ENCODE measurements at places on chromosomes 3 and 15.

GRCh38 chr3:43288366-43288765, 2.0 kb downstream of the SNRK start:
- peak; percentile 49 for DNase-seq

DNA sequence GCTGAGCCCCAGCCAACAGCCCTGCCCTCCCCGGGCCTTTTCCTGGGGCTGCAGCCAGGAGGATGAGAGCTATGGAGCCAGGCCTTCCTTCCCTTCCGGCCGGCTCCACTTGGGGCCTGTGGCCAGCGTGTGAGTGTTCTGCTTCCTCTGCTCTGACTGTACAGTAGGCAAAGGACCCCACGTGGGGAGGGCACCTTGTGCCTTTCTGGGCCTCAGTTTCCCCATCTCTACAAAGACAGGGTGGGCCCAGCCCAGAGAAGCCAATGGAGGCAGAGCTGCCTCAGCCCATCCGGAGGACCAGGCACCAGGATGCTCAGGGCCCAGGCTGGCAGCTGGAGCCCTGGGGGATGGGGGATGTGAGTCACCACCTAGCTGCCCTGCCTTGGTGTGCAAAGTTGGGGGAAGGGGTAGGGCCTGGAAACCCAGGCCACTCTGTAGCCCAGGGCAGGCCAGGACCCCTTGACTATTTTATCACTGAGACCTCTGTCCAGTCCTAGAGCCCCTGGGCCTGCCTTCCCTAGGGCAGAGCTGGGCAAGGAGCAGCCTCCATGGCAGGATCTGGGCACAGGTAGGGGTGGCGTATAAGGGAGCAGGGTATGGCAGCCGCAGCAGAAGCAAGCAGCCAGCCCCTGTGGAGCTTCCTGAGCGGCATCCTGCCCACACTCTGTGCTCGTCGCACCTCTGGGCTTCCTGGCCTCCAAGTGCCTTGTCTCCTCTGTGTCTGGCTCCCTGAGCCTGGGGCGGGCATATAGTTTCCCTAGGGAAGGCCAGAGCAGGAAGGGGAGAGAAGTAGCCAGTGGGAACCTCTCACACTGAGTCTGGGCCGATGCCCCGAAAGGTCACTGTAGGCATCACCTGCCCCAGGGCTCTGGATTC, 1.8 kb downstream of the PSTPIP1 start:
- DNase-seq: peak; percentile 50

GRCh38 chr3:13073326-13074005, at the start of gene IQSEC1:
IQSEC1 (minus strand) TSS chr3:13073429; CDS start chr3:13073014, 415 bp downstream.
- DNase-seq: peak; percentile 81

GRCh38 chr3:138440121-138440521, 5.7 kb downstream of the ESYT3 start:
- no peak for DNase-seq

- DNase-seq: no peak
These were observed 137.7 kb downstream of the TPRG1 start for GRCh38 chr3:189309400-189309975.

- no peak for DNase-seq
These were observed 94.4 kb downstream of the AKAP13 start for GRCh38 chr15:85474700-85475316.

GRCh38 chr15:60390871-60391501, 6.8 kb downstream of the ANXA2 start:
- no peak for DNase-seq

DNA sequence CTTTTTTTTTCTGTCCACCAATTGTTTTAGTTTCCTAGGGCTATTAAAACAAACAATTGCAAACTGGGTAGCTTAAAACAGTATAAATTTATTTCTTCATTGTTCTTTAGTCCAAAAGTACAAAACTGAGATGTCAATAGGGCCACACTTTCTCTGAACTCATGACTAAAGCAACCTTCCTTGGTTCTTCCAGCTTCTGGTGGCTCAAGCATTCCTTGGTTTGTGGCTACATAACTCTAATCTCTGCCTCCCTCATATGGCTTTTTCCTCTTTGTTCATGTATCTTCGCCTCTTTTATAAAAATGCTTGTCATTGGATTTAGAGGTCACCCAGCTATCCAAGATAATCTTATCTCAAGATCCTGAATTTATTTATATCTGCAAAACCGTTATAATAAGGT, 914.5 kb upstream of the EPHA6 start:
- no peak for DNase-seq

GRCh38 chr3:2154621-2155020, 56.0 kb downstream of the CNTN4 start:
- no peak for DNase-seq

- no peak for DNase-seq
These were observed 34.7 kb upstream of the GCSAM start for GRCh38 chr3:112167758-112168157.

DNA sequence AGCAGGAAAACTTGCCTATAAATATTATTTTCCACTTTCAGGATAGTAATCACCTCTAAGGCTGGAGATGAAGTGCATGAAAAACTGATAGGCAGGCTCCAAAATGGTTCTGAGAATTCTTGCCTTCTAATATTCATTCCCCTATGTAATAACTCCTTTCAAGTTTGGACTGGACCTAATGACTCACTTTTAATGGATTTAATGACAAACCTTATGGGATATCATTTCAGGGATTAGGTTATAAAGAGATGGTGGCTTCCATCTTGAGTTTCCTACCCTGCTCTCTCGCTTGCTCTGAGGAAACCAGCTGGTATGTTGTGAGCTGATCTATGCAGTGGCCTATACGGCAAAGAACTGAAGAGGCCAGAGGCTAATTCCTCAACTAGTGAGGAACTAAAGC, 192.0 kb downstream of the BCHE start:
- no peak for DNase-seq

DNA sequence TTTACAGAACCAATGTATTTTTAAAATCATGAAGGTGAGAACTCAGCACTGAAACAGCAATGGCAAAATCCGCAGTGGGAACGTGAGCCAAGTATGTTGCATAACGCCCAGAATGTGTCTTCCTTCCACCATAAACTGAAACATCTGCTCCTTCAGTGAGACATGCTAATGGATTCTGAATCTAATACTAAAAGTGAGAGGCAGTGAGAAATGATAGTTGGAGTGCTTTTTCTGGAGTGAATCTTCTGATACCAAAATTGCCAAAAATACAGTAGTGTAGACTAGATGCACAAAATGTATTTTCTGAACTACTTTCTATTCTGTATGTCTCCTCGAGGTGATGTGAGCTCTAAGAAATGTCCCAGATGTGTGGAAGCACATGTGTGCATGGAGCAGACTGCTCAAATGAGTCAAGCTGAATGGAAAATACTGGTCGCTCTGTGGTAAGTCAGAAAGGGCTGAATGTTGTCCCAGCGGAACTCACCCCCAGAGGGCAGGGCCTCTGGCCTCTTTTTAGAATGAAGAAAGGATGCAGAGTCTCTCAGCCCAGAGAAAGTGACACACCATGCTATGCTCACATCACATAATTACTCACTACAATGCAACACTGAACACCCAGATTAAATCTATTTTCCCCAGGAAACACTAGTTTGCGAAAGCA, 73.0 kb downstream of the ATP10A start:
- no peak for DNase-seq

GRCh38 chr15:90376789-90377188, 11.3 kb upstream of the IQGAP1 start:
- peak; percentile 82 for DNase-seq

DNA sequence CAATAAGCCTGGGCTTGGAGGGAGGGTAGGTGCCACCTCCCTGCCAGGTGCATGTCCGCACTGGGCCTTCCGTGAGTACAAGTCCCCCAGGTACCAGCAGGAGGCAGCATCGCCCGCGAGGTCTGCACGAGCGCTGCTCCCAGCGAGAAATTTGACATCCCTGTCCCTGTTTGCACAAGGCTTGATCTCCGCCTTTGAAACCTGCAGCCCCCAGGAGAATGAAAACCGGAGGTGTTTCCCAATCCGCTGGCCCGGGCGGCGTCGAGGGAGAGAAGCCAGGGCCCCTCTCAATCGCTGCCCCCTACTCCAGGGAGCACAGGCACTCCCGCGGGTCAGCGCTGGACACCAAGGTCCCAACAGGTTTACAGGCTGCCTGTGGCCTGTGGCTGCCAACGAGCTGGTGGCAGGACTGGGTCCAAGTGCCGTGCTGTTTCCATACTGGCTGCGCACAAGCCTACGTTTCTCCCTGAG, 961 bp downstream of the HAPLN3 start:
- peak; percentile 88 for DNase-seq

GRCh38 chr15:25342629-25343028, 96.2 kb downstream of the UBE3A start:
- no peak for DNase-seq

- DNase-seq: no peak
These were observed 29.1 kb upstream of the P4HTM start for GRCh38 chr3:48960841-48961413.

DNA sequence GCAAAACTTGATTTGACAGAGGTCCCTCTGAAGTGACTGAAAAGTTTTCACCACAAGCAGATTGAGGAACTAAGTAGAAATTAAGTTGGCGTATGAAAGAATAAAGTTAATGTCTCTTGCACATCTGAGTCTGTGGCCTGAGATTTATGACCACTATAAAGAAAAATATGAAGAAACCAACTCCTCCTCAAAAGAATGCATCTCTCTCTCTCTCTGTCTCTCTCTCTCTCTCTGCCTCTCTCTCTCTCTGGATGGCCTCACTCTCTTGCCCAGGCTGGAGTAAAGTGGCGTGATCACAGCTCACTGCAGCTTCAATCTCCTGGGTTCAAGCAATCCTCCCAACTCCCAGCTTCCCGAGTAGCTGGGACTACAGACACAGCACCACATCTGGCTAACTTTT, 55.2 kb downstream of the RPL22L1 start:
- DNase-seq: no peak

- DNase-seq: no peak
These were observed 121.9 kb downstream of the SLCO3A1 start for GRCh38 chr15:91975241-91975978.

DNA sequence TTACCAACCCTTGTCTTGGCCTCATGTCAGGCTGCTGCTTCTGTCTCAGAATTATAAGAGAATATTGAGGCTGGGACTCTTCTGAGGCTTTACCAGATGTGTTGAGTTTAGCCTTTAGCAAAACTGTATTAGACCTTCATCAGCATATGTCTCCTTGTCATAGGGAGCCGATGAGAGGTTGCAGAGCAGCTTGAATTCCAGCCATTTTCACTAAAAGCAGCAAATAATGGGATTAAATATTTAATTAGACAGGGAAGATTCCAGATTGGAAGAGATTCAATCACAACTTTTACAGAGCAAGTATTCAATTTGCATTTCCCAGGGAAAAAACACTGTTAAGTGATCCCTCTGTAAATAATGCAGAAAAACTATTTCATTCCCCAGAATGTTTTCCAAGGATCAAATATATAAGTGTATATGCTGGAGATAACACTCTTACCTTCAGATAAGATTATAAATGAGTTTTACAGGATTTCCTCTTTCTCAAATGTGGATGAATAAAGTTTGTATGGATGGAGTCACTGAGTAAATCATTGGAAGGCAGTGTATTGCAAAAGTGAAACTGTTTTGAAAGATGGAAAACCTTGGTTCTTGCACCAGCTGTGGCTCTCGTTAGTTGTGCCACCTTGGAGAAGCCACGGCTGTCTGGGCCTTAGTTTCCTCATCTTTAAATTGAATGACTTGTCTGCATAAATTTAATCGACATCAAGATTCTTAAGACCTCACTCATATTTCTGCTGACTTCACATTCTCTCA, 466.4 kb upstream of the SGO1 start:
- DNase-seq: no peak

DNA sequence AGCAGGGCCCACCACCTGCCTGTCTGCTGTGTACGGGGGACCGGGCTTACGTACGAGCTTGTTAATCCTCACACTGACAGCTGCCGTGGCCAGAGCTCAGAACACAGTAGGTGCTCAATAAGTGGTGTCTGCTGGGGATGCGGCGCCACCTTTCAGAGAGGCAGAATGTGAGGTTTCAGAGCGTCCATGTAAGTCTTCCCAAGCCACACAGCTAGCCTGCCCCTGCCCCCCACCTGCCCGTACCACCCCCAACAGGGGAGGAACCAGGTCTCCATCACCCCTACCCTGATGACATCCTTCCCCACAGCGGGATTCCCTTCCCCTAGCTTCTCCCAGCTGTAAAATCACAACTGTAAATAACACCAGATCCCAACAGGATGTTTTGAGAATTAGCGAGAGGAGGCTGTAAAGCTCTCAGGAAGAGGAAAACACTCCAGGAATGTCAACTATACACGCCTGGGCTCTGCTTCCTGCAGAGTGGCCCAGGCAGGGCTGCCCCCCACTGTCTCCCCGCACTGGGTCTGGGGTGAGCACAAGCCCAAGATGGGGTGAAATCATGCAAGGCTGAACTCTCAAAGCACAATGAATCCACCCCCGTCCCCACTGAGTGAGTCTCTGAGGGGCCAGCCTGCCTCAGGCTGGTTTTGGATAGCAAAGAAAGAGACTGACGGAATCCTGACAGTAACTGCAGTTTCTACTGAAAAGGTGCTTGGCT, 250.1 kb upstream of the LYSMD4 start:
- DNase-seq: no peak

DNA sequence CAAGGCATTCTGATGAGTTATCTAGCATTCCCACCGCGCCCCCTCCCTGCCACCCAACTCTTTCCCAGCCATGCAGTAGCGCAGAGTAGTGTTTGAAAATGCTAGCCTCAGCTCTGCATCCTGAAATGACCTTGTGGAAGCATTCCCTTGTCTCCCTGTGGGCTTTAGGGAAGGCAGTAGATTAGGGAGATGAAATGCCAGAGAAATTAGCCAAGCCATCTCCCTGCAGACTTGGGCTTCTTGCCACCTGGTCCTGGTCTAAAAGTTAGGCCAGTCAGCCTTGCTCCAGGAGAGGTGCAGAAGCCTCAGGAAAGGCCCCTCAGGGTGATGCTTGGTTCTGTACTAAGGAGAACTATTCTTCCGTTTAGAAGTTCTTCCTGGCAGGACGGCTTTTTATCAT, 231.2 kb downstream of the CACNA2D3 start:
- no peak for DNase-seq

- DNase-seq: no peak
These were observed 15.7 kb upstream of the KLHL24 start for GRCh38 chr3:183619624-183620251.

GRCh38 chr3:77324105-77324504, 284.2 kb downstream of the ROBO2 start:
- no peak for DNase-seq

- DNase-seq: no peak
These were observed 107.8 kb downstream of the FEZF2 start for GRCh38 chr3:62265528-62265927.

- no peak for DNase-seq
These were observed 159.8 kb downstream of the B3GALNT1 start for GRCh38 chr3:160945336-160945735.

DNA sequence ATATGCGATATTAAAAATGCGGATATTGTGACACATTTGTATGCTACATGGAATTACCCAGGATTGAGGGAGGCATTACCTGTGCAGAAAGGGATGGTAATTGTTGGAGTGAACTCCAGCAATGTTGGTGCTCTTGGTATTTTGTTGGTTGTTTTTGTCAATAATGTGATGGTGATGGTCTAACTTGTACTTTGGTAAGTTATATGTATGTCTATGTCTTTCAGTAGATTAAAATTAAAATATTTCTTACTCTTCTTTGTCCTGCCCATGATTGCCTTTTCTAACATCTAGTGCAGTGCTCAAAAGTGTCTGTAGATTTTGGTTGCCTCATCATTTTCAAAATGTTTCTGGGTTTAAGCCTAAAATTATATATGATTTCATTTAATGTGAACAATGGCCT, 192.7 kb downstream of the ROBO2 start:
- DNase-seq: no peak

- no peak for DNase-seq
These were observed 171.1 kb upstream of the PROK2 start for GRCh38 chr3:71956069-71956340.

- DNase-seq: no peak
These were observed 4.0 kb upstream of the TOPAZ1 start for GRCh38 chr3:44237665-44238064.

GRCh38 chr15:48617619-48618018, 27.9 kb downstream of the FBN1 start:
- no peak for DNase-seq
